ENCODE measurements at places on chromosomes 12 and 14.

- no peak for DNase-seq
Measured at GRCh38 chr12:119113496-119113986, 65.2 kb upstream of the HSPB8 start.

GRCh38 chr12:56230432-56231183 lies 757 bp downstream of the SLC39A5 start:
- no peak for DNase-seq

DNA sequence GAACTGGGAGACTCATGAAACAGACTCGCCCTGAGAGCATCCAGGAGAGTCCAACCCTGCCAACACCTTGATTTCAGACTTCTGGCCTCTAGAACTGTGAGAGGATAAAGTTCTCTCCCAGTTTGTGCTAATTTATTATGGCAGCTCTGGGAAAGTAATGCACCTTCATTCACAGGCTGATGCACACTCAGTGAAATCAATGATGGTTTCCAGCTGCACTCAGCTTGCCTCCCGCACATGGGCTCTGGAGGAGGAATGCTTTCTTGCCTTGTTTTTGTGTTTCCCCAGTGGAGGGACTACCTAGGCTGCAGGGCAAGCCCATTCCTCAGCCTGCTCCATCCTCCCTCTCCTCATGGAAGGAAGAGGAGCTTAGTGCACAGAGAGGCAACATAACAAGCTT lies 45.7 kb downstream of the TMEM132C start:
- DNase-seq: no peak

- no peak for DNase-seq
Measured at GRCh38 chr12:81257947-81258551, 180.2 kb downstream of the ACSS3 start.

- DNase-seq: no peak
Measured at GRCh38 chr12:304805-305204, 42.2 kb upstream of the SLC6A13 start.

GRCh38 chr12:121576851-121577391 lies 3.9 kb downstream of the KDM2B start:
- DNase-seq: no peak

DNA sequence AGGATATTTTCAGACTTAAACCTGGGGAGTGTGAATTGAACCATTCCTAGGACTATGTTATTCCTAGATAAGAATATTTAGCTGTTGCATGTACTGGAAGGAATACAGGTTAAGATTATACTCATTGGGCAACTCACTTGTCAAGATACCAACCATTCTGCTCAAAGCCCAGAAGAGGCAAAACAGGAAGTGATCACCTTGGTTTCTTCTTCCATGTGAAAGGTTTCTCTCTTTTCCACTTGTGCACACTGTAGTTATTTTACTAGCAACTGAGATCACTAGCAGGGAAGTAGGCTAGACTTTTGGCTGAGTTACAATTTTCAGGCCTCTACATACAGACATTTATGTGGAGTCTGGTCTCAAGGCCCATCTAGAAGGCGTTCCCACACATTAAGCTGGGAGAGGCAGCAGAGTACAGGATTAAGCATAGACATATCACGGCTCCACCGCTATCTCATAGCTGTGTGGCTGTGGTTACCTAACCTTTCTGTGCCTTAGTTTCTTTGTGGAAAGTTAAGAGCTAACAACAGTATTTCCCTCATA lies 83.9 kb upstream of the FERMT2 start:
- DNase-seq: no peak

- peak; percentile 83 for DNase-seq
Measured at GRCh38 chr12:124916374-124917134, 2.1 kb upstream of the UBC start.

- DNase-seq: no peak
Measured at GRCh38 chr14:52146504-52146903, 77.6 kb upstream of the NID2 start.

GRCh38 chr12:68883151-68883550 lies 49.8 kb downstream of the CPM start:
- no peak for DNase-seq

- no peak for DNase-seq
Measured at GRCh38 chr12:23891115-23891514, 58.4 kb downstream of the SOX5 start.
